ENCODE measurements at places on chromosomes 11 and 22.

DNA sequence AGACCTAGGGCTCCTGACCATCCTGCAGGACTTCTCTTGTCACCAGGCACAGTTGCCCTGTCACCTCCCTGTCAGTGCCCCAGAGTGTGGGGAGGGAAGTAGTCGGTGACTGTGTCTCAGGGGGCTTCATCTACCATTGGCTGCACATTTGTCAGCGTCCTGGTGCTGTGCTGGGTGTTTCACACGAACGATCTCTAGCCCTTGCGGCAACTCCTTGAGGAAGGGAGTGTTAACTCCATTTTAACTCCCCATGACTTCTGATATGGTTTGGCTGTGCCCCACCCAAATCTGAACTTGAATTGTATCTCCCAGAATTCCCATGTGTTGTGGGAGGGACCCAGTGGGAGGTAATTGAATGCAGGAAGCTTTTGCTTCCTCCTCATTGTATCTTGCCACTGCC is 7.1 kb downstream of the TSKU start:
- H3K36me3 ChIP-seq = peaks cover under 1% of the 10 kb centered on the region
- H3K27ac ChIP-seq = no peak overlapping the region
- no peak overlapping the region for H3K4me3 ChIP-seq
- H3K27me3 ChIP-seq = no peaks in the 10 kb centered on the region

- no peak overlapping the region for H3K27ac ChIP-seq
- no peaks in the 10 kb centered on the region for H3K36me3 ChIP-seq
- H3K4me3 ChIP-seq = no peak overlapping the region
- no peak for DNase-seq
- no peaks in the 10 kb centered on the region for H3K27me3 ChIP-seq
- H3K4me1 ChIP-seq = peaks cover 8% of the 10 kb centered on the region
Measured at GRCh38 chr22:38189104-38189503, 7.5 kb upstream of the PLA2G6 start.

DNA sequence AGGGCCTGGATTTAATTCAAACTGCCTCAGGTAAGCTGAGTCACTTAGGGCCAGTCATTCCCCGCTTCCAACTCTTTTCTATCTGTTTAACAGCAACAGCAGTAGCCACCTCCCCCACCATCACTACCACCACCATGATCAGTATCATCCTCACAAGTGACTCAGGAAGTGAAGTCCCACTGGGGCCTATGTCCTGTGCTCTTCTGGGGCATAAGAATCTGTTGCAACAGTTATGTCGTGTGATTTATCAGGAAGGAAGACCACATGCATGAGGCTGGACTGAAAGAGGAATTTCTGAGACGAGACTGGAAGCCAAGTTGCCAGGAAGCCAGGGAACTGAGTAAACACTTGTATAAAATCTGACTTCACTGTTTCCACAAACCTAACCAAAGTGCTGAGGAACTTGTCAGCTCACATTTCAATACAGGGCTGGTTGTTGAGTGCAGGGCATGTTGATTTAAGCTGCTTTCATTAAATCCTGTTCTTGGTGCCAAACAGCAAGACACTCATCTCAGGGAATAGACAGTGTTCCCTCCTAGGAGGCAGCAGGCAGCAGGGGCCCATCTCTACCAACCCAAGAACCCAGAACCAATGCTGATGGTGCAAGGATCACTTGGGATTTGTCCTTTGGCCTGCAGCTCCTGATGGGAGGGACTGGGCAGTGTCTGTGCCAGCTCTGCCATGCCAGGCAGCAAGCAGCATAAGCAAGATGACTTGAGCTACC is 226.7 kb upstream of the NARS2 start:
- peaks cover 29% of the 10 kb centered on the region for H3K4me1 ChIP-seq
- no peak overlapping the region for H3K4me3 ChIP-seq
- H3K27me3 ChIP-seq = no peaks in the 10 kb centered on the region
- H3K27ac ChIP-seq = peak overlapping the region; percentile 62

GRCh38 chr11:67024410-67024809 is 1.5 kb downstream of the SYT12 start:
- no peak overlapping the region for H3K4me3 ChIP-seq
- H3K27ac ChIP-seq = no peak overlapping the region
- DNase-seq = no peak
- no peaks in the 10 kb centered on the region for H3K36me3 ChIP-seq

Measured in left ventricle myocardium inferior (tissue), 1 donor.